ENCODE measurements at places on chromosomes 1 and 21. TPM values are rescaled to one million over a fixed set of nuclear protein-coding genes. Genes with fewer than 3 reads are reported as not detected.

CCDC30 gene
- 0.97 TPM for total RNA-seq

HSF2BP gene
- 2.6 TPM for total RNA-seq

GPR153 gene
- 5.2 TPM for total RNA-seq

NKAIN1 gene
- total RNA-seq, result not detected

FCER1G gene
- not detected for total RNA-seq

DNA sequence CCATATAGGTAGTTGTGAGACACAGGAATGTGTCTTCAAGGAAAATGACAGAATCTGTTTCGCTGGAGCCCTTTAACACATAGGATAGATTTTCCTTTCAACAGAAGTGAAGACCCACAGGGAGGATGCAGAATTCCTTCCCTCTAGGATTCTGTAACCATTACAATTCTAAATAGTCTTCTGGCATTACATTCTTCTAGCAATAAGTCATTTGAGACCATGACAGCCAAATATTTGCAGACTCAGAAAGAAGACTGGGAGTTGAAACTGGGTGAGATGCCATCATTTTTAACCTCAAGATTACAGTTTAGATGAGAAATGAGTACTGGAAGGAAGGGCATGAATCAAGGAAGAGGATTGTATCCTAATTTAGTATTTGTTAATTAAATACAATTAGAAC is 61.6 kb downstream of the ZBTB18 start:
- DNase-seq, result peak; percentile 14

DNA sequence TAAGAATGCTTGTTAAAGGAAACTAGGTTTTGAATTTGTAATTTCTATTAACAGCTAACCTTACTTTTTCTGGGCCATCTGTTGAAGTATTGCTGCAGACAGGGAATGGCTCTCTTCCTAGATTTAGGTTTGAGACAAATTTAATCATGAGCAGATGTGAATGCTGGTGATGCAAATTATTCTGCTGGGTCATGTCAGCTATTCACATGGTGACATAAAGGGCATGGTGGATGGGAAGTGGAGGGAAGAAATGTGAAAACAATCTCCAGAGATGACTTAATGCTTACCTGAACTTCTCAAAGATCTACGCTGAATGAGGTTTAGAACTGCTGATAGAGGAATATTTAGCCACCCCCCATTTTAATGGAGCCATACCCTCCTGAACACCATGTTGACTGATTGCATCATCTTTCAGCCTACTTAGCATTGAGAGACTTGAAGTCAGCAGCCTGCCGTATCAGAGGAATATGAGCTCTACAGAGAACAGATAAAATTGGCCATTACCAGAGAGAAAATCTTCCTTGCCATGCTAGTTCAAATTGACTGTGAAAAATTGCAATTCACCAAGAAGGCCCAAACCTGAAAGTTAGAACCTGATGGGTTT is 138.8 kb downstream of the HHAT start:
- DNase-seq, result peak; percentile 11

DNA sequence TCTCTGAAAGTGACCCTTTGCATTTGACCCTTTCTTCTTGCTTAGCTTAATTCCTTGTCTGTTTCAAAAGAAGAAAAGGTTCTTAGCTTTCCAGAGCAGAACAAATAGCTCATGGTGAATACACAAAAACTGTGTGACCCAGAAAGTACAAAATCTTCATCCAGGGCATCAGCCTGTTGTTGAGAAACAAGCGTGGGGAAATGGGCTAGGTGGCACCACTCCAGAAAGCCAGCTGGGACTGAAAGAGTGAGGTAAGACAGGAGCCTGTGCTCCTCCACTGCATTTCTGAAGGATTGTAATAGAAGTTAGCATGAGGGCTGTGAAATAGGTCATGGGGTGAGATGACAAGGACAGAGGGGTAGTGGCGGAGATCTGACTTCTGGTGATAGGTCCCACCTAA is 45.8 kb downstream of the CYP2J2 start:
- peak; percentile 5 for DNase-seq

DNA sequence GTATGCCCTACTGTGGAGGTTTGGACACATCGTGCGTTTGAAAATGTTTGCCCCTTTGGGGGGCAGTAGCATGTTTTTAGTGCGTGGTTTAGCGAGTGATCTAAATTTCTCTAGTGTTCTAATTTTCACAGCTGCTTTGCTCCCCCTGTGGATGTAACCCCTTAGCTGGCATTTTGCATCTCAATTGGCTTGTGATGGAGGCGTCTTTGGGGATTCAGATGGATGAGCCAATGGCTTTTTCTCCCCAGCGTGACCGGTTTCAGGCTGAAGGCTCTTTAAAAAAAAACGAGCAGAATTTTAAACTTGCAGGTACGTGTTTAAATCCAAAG is 836 bp downstream of the CDC7 start:
- no peak for DNase-seq

GRCh38 chr1:111141245-111142220 is 1.5 kb downstream of the CEPT1 start:
- DNase-seq, result no peak

DNA sequence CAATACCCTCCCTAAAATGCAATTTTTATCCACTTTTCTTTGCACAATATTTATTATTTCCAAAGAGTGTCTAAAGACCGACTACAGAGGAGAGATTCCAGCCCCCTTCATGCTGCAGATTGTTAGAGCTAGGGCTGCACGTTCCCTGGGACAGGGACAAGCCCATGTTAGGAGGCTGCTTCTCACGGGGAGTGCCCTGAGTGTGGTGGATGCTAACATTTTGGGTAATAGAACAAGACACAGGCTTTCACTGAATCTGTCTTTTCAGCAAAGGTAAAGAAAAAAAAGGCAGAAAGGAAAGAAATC is 125.4 kb downstream of the RIPK4 start:
- DNase-seq, result no peak

GRCh38 chr21:8989261-8989711 is 1532.1 kb upstream of the TPTE start:
- DNase-seq, result no peak

DNA sequence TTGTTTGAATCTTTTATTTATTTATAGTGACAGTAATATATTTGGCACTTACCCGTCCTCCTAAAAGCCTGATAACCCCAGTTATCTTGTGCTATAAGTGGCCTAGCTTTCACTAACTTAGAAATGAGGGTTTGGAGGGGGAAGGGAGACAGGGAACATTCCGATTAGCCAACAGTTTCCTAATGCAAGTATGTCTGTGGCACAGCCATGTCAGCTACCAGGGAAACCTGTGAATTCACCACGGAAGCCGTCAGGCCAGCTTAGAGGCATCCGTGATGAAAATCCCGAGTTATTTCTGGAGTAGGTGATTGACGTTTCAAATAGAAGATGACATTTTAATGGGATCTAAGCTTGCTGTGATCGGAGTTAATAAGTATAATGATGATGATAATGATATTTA is 39.4 kb upstream of the BCL10 start:
- peak; percentile 68 for DNase-seq

- DNase-seq, result no peak
Measured at GRCh38 chr1:58576325-58576726, 726 bp downstream of the TACSTD2 start.

GRCh38 chr1:191343816-191344215 is 814.4 kb upstream of the RGS18 start:
- peak; percentile 7 for DNase-seq

All from fibroblast of villous mesenchyme (primary cell).